ENCODE measurements at places on chromosomes 6 and 20.

DNA sequence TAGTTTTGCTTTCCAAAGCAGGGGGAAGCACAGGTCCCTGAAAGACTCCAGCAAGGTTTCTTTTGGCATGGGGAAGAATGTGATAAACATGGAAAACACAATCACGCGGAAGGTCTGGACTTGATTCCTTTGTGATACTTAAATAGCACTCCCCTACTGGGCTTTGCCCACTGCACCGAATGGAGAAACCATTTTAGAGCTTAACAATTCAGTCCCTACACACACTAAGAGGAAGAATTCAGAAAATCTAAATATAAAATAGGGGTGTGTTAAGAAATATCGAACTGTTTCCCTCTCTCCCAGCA, 71.4 kb upstream of the NHSL1 start:
- no peak for DNase-seq

DNA sequence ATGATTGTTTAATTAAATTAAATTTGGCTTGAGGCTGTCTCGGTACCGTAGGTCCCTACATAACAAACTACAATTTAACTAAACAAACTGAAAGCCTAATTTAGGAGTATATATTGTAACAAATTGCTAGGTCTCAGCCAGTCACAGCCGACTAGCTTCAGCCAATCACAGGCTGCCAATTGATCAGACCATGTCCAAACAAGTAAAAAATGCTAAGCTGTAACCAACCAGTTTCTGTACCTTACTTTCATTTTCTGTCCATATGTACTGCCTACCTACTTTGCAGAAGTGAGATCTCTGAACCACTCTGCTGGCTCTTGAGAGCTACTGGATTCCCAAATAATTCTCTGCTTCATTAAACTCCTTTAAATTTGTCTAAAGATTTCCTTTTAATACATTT, 648.0 kb upstream of the GJE1 start:
- no peak for DNase-seq

DNA sequence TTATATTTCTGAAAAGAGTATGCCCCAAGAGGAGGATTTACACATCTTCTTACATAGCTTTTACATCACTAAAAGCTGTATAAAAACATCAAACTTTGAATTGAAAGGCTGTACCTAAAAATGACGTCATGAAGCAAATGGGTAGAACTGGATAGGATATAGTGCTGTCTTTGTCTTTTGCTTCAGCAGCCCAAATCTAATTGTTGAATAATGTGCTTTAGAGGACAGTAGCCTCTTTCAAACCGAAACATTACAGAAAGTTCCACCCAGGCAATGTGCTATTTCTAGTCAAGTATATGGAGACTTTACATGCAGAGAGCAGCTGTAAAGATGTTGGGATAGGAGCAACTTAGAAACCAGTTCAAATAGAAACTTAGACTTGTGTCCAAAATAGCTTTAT, 51.9 kb downstream of the ADGRG6 start:
- DNase-seq, result no peak

- DNase-seq, result peak; percentile 76
Observed at GRCh38 chr6:126919947-126920346, 198.5 kb upstream of the RSPO3 start.

- no peak for DNase-seq
Observed at GRCh38 chr6:168960551-168961263, 292.9 kb downstream of the THBS2 start.

- peak; percentile 74 for DNase-seq
Observed at GRCh38 chr6:26234421-26235301, 130.3 kb upstream of the BTN3A2 start.

GRCh38 chr6:123940551-123940950, 136.9 kb downstream of the NKAIN2 start:
- no peak for DNase-seq

GRCh38 chr6:3654898-3655297, 96.6 kb downstream of the PXDC1 start:
- no peak for DNase-seq

GRCh38 chr6:149252622-149253021, 64.9 kb upstream of the TAB2 start:
- DNase-seq, result no peak

- DNase-seq, result no peak
Observed at GRCh38 chr6:137491478-137491877, 2.7 kb downstream of the OLIG3 start.

DNA sequence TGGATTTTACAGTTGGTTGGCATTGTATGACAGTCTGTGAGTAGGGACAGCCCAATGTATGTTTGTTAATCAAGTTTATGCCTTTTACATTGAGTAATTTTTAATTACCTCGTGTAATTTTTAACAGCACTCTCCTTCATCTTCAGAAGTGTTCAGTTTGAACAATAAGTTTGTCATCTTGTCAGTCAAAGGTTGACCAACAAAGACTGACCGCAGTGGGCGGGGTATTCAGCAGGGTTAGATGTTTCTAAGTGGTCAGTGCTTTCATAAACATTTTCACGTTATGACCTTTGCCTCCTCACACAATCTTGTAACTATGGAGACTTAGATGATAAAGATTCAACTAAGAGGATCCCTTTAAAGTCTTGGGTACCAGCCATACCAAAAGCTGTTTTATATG, 40.8 kb downstream of the GFRA4 start:
- no peak for DNase-seq

DNA sequence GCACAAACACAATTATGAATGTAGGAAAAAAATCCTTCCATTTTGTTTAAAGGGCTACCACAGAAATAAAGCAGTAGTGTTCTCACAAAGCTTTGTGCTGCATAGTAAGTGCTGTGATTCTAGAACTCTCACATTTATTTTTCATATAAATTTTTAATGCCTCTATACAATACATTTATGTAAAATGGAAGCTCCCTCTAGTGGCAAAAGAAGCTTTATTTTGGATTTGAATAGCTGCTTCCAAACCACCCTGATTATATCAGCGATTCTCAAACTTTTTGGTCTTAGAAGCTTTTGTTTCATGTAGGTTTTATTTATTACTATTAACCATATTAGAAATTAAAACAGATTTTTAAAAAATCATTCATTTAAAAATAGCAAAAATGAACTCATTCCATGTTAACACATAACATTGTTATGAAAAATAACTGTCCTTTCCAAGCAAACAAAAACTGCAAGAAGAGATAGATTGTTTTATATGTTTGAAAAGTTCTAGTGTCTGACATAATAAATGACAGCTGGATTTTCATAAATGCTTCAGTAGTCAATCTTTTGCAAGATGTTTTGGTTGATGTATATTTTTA, 38.4 kb downstream of the HS3ST5 start:
- no peak for DNase-seq

DNA sequence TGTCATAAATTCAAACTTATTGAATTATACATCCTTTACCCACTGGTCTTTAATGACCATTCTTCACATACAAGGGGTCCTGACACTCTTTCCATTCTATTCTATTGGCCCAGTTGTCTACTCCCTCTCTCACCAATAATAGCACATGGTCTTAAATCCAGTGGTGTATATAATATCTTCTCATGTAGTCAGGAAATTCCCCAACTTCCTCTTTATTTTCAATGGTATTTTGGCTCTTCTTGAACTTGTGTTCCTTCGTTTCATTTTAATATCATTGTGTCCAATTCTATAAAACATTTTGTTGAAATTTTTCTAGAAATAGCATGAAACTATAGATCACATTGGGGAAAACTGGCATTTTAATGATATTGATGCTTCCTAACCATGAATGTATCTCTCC, 36.8 kb downstream of the PSMB9 start:
- DNase-seq, result no peak

- DNase-seq, result peak; percentile 25
Observed at GRCh38 chr6:53432318-53433161, 83.8 kb upstream of the ELOVL5 start.

DNA sequence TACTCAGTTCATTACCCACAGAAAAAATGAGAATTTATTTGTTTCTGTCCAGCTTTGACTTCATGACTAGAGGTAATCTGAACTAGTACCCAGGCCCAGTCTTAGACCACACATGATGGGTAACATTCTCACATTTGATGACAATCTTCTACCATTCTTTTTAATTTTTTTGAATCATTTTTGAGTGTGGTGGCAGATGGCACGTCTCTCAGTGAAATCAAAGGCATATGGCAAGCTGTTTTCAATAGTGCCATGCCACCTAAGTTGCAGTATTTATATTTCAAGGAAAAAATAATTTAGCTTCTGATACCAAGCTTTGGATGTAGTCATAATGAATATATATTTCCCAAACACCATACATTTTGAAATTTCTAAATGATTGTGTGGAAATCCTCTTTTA, 88.8 kb upstream of the HS3ST5 start:
- no peak for DNase-seq

DNA sequence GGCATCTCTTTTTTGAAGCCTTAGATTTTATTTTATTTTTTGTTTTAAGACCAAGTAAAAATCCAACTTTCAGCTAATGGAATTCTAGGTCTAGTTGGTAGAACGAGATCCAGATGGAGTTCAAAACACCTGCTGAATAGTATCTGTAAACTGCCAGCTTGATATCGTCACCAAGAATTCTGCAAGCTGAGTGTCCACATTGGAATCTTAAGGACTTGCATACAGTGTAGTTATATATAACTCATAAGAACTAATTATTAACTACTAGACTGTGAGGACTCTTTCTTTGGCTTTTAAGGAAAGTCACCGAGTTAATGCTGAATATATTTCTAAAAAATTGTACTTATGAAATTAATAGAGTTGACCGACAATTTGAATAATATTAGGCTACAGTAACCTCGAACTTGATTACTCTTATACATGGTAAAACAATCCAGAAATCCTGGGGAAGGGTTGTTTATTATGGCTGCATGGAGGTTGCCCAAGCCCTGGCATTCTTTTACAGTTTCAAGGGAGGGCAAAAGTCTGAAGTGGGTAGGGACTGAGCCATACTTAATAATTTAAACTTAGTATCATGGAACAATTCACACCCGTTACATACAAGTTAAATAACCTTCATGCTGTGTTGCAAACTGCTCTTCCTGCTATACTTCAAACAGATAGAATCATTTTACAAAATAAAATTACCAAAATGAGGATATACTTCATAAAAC, 553.9 kb downstream of the PTPRT start:
- no peak for DNase-seq

GRCh38 chr20:63733117-63733516, 3.3 kb upstream of the LIME1 start:
- DNase-seq, result no peak

GRCh38 chr6:34791164-34791700, 651 bp upstream of the BLTP3A start:
- DNase-seq, result peak; percentile 43
